Psoas muscle (tissue), 8 donors: ENCODE measurements at places on chromosomes 7 and 10.
A peak's percentile ranks its signal among the peaks of the same experiment; 100 is the strongest.

- H3K27ac ChIP-seq: no peak overlapping the region
- H3K36me3 ChIP-seq: no peaks in the 10 kb centered on the region
- peaks cover 95% of the 10 kb centered on the region for H3K27me3 ChIP-seq
- H3K4me3 ChIP-seq: no peak overlapping the region
- DNase-seq: no peak
These were observed 9.2 kb upstream of the SP8 start for GRCh38 chr7:20795881-20796280.

DNA sequence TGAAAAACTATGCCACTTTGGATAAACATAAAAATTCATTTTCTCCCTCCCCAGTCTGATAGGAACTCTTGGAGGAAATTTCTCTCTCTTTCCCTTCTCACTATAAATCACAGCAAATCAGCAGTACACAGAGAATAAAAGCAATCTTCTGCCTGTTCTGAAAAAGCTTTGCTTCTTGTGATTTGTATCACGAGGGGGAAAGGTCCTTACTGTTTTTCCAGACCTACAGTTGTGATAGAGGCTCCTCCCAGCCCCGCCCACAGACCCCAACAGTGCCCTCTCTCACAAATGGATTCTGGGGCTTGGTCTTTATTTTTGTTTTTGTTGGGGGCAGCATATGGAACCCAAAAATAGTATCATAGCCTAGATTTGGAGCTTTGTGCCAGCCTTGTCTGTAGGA, 12.2 kb downstream of the FOXK1 start:
- DNase-seq: no peak
- no peaks in the 10 kb centered on the region for H3K27me3 ChIP-seq
- H3K36me3 ChIP-seq: no peaks in the 10 kb centered on the region
- peak overlapping the region; percentile 91 for H3K27ac ChIP-seq

DNA sequence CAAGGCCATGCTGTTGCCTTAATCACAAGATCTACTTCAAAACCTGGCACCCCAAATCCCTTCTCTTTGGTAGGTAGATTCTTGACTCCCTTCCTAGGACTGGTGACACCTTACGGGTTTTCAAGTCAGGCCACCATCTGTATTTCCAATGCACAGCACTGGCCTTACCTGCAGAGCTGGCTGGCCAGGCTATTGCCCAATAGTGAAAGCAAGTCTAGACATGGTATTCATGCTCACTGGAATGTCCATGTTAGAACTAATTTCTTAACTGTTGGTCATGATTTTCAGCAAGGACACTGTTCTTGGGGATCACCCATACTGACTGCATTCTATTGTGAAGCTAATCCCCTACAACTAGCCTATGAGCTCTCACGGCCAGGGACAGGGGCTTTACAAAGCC, 313.1 kb upstream of the RNF32 start:
- no peaks in the 10 kb centered on the region for H3K27me3 ChIP-seq
- H3K4me1 ChIP-seq: no peaks in the 10 kb centered on the region
- H3K4me3 ChIP-seq: no peak overlapping the region
- no peaks in the 10 kb centered on the region for H3K36me3 ChIP-seq
- DNase-seq: no peak
- no peak overlapping the region for H3K27ac ChIP-seq

- no peaks in the 10 kb centered on the region for H3K27me3 ChIP-seq
- H3K4me1 ChIP-seq: no peaks in the 10 kb centered on the region
- H3K4me3 ChIP-seq: no peak overlapping the region
- no peak for DNase-seq
These were observed 873.5 kb downstream of the REEP3 start for GRCh38 chr10:64394744-64395143.

DNA sequence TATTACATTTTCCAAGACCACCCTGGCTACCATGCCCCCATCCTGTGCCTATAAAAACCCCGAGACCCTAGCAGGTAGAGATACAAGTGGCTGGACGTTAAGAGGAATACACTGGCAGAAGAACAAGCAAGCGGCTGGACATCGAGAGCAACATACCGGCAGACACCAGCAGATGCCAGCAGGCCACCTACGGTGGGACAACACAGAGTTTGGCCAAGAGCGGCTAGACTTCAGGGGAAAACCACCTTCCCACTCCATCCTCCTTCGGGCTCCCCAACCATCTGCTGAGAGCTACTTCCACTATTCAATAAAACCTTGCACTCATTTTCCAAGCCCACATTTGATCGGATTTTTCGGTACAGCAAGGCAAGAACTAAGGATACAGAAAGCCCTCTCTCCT, 70.3 kb downstream of the ORC5 start:
- H3K4me1 ChIP-seq: peaks cover 6% of the 10 kb centered on the region
- no peak for DNase-seq
- H3K4me3 ChIP-seq: no peak overlapping the region
- H3K27ac ChIP-seq: no peak overlapping the region
- H3K27me3 ChIP-seq: no peaks in the 10 kb centered on the region

DNA sequence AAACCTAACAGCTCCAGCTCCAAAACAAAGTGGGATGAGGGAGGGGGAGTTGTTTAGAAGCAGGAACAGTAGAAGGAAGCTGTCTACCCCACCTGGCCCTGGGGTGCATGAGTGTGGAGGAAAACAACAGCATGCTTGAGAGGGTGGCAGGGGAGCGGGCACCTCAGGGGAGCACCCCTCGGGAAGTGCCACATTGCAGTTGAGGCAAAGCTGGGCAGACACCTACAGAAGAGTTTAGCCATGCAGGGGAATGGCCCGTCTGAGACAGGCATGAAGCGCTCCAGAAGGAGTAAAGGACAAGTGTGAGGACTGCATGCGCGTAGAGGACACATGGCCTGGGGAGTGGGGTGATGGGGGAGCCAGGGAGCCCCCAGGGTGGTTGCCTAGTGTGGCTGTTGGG, 18.1 kb downstream of the CHAT start:
- DNase-seq: no peak
- H3K27me3 ChIP-seq: peaks cover 1% of the 10 kb centered on the region
- no peak overlapping the region for H3K4me3 ChIP-seq
- H3K36me3 ChIP-seq: no peaks in the 10 kb centered on the region

DNA sequence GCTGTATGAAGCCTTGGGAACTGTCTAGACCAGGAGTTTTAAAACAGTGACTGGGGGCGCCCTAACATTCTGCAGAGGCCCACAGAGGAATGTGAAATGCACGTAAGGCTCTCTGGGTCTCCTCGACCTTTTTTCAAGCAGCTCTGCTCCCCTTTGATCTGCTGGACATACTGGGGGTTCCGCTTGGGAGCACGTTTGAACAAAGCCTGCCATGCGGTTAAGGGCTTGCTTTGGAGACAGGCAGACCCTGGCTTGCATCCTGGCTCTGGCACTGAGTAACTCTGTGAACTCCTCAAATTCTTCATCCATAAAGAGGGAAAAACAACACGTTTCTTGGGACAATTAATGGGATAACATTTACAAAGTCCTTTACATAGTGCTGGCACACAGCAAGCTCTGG, 7.8 kb downstream of the BEND7 start:
- no peak for DNase-seq
- H3K4me1 ChIP-seq: no peaks in the 10 kb centered on the region
- peaks cover 55% of the 10 kb centered on the region for H3K36me3 ChIP-seq
- H3K27ac ChIP-seq: no peak overlapping the region
- no peak overlapping the region for H3K4me3 ChIP-seq
- no peaks in the 10 kb centered on the region for H3K27me3 ChIP-seq

DNA sequence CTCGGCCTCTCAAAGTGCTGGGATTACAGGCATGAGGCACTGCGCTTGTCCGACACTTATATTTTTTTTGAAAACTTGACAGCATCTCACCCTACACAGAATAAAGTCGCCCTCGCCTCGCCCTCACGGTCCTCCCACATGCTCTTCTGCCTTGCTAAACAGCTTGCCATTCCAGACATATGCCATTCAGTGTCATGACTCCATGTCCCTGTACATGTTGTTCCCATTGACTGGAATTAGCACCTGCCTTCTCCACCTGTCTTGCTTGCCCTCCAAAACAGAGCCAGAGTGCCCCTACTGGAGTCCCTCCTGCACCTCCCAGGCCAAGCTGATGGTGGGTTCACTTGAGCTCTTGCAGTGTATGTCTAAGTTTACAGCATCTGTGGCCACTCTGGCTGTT, 6.2 kb downstream of the NIPSNAP2 start:
- H3K27me3 ChIP-seq: no peaks in the 10 kb centered on the region
- no peak for DNase-seq
- no peaks in the 10 kb centered on the region for H3K36me3 ChIP-seq

DNA sequence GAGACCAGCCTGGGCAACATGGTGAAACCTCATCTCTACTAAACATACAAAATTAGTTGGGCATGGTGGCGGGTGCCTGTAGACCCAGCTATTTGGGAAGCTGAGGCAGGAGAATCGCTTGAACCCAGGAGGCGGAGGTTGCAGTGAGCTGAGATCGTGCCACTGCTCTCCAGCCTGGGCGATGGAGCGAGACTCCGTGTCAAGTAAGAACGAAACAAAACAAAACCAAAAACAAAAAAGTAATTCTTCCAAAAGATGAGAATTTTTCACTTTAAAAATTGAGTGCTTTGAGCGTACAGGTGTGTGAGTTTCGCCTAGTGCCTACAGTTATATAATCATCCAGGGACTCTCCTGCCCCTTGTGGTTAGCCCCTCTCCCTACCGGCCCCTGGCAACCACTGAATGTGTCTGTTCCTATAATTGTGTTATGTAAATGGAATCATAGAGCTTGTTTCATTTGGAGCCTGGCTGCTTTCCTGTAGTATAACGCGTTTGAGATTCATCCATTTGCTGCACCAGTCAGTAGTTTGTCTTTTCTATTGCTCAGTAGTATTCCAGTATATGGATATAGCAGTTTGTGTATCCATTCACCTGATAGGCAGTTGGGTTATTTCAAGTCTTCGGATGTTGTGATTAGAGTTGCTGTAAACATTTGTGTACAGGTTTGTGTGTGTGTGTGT, 80.0 kb downstream of the RBM33 start:
- H3K4me1 ChIP-seq: peaks cover 18% of the 10 kb centered on the region
- no peaks in the 10 kb centered on the region for H3K36me3 ChIP-seq
- H3K4me3 ChIP-seq: no peak overlapping the region
- no peaks in the 10 kb centered on the region for H3K27me3 ChIP-seq
- no peak for DNase-seq

- DNase-seq: no peak
- no peak overlapping the region for H3K4me3 ChIP-seq
- no peak overlapping the region for H3K27ac ChIP-seq
- no peaks in the 10 kb centered on the region for H3K27me3 ChIP-seq
- no peaks in the 10 kb centered on the region for H3K4me1 ChIP-seq
These were observed 151.7 kb upstream of the IGFBP3 start for GRCh38 chr7:46072722-46073121.

- DNase-seq: no peak
- H3K4me1 ChIP-seq: no peaks in the 10 kb centered on the region
- H3K4me3 ChIP-seq: no peak overlapping the region
- no peak overlapping the region for H3K27ac ChIP-seq
- peaks cover 78% of the 10 kb centered on the region for H3K36me3 ChIP-seq
These were observed 57.1 kb upstream of the KCTD7 start for GRCh38 chr7:66571568-66571967.

GRCh38 chr7:91181949-91182348, 82.3 kb upstream of the FZD1 start:
- H3K4me3 ChIP-seq: no peak overlapping the region
- no peaks in the 10 kb centered on the region for H3K4me1 ChIP-seq
- no peak for DNase-seq
- no peak overlapping the region for H3K27ac ChIP-seq
- no peaks in the 10 kb centered on the region for H3K27me3 ChIP-seq

- H3K27me3 ChIP-seq: no peaks in the 10 kb centered on the region
- H3K4me3 ChIP-seq: no peak overlapping the region
- no peak for DNase-seq
- peaks cover 16% of the 10 kb centered on the region for H3K36me3 ChIP-seq
These were observed 2.2 kb upstream of the ABHD11 start for GRCh38 chr7:73740771-73741170.

GRCh38 chr10:49040601-49041000, 74.7 kb downstream of the VSTM4 start:
- H3K36me3 ChIP-seq: no peaks in the 10 kb centered on the region
- DNase-seq: no peak
- H3K4me3 ChIP-seq: no peak overlapping the region
- no peak overlapping the region for H3K27ac ChIP-seq
- no peaks in the 10 kb centered on the region for H3K27me3 ChIP-seq

GRCh38 chr10:116254422-116255155, 18.4 kb downstream of the GFRA1 start:
- H3K27ac ChIP-seq: no peak overlapping the region
- H3K36me3 ChIP-seq: no peaks in the 10 kb centered on the region
- DNase-seq: no peak

- no peak for DNase-seq
- H3K4me3 ChIP-seq: no peak overlapping the region
- H3K27me3 ChIP-seq: no peaks in the 10 kb centered on the region
- no peaks in the 10 kb centered on the region for H3K36me3 ChIP-seq
- H3K27ac ChIP-seq: no peak overlapping the region
These were observed 234.3 kb downstream of the ADAM12 start for GRCh38 chr10:126153711-126154628.

DNA sequence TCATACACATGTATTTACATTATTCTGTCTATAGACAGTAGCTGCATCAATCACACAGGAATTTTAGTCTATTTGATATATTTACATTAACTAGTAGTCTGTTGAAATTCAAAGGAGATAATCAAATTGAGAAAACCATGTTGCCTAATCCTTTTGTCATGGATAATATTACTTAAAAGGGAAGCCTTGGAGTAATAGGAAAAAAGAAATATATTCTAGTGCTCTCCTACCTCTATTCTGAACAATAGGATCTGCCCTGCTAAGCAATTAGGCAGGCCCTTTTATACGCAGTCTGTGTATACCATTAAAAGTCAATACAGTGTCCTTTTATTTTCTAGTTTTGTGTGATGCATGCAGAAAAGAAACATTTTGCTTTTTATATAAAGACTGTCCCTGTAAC, 24.5 kb downstream of the UMAD1 start:
- H3K27me3 ChIP-seq: no peaks in the 10 kb centered on the region
- H3K4me3 ChIP-seq: no peak overlapping the region
- H3K27ac ChIP-seq: no peak overlapping the region
- H3K4me1 ChIP-seq: no peaks in the 10 kb centered on the region
